NCI-H1092 (cell line): ENCODE measurements at places on chromosomes 5 and 9.

- no peak for DNase-seq
These were observed 19.6 kb upstream of the TMEM252 start for GRCh38 chr9:68560071-68560844.

GRCh38 chr5:140365282-140365681 lies 5.3 kb downstream of the SLC4A9 start:
- no peak for DNase-seq

DNA sequence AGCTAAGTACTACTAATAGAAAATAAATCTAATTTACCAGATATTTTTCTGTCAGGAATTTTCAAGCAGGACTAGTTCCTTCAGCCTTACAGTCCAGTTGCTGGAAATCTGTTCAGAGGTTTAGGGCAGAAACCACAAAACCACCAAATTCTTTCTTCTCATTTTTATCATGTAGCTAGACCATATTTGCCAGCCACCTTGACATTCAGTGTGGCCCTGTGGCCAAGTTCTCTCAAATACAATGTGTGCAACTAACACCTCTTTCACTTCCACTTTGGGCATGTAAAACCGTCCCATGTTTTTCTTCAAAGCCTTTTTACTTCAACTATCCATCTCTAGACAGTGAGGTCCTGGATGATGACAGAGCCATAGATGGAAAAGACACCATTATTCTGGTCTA lies 1133.2 kb upstream of the CDH18 start:
- no peak for DNase-seq

DNA sequence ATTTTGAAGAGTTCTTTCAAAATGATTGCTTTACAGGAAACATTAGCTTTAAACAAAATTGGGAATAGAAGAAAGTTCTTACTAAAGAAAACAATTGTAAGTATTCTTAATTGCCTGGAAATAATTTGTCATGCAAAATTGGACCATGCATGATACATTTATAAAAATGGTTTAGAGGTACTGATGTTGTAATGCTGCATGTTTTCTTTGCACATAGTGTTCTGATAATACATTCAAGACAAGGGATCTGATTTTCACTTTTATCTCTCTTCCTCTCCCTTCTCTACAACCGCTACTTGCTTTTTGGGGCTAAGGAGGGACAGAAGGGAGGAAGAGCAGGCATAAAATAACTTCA lies 211.6 kb upstream of the MPDZ start:
- no peak for DNase-seq

DNA sequence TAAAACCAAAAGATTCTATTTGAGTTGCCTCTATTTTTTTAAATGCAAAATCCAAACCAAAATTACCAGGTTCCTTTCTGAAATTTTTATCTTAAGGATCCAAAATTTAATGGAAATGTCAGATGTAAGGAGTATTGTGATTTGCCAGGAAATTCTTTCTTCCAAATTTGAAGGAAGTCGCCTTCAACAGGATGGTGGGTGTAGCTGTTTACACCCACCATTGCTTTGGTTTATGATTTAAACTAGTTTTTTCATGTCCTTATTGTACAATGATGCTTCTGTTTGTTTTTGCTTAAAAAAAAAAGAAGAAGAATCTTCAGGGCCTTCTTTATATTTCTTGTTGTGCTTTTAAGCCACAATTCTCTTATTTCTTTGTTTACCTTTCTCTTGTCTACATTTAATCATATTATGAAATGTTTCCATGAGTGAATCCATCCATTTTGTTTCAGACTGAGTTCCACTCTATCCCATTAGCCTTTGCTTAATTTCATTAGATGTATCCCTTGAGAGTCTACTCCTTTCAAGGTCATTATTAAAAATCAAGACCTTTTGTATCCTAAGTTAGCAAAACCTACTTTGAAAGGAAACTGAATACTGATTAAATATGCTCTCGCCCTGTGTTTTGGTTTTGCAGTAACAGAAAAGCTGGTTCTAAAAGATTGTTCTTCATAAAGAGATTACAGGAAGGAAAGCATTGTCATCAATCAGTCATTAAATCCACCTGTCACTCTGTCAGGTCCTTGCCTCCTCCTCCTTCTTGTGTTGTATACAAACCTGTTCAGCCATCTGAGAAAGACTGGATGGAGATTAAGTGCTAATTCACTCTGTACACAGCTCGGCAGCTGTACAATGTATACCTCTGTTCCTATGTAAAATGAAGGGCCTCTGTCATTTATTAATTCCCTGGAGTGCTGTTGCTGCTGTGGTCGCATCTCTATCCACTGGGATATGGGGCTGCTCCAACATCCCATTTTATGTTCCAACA lies 45.5 kb upstream of the SLC2A8 start:
- DNase-seq: no peak

- no peak for DNase-seq
These were observed 60.3 kb downstream of the DAPK1 start for GRCh38 chr9:87557996-87558395.

DNA sequence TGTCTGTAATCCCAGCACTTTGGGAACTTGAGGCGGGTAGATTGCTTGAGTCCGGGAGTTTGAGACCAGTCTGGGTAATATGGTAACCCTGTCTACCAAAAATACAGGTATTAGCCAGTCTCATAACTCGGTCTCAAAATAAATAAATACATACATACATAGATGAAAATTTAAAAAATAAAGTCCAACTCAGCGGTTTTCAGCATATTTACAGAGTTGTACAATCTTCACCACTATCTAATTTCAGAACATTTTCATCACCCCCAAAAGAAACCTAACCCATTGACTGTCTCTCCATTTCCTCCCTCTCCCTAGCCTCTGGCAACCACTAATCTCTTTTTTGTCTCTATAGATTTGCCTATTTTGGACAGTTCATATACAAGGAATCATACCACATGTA lies 10.7 kb downstream of the RMND5B start:
- DNase-seq: no peak

DNA sequence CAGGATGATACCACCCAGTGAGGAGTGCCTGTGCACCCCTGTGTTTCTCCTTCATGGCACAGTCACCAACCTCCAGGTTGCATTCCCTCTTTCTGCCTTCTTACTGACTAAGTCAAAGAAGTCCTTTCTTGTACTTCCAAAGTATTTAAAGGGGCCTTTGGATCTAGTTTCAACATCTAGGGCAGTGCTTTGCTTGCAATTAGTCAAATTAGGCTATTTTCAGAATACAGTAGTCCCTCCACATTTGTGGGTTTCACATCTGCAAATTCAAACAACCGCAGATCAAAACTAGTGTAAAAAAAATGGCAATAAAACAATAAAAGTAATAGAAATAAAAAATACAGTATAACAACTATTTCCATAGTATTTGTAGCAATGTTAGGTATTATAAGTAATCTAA lies 333.9 kb upstream of the SEMA6A start:
- no peak for DNase-seq

- no peak for DNase-seq
These were observed 1046.2 kb downstream of the CDH12 start for GRCh38 chr5:21806943-21807342.

- no peak for DNase-seq
These were observed 219.8 kb upstream of the C9orf72 start for GRCh38 chr9:27792971-27793689.

- DNase-seq: no peak
These were observed 100.6 kb upstream of the NREP start for GRCh38 chr5:111857623-111858022.

DNA sequence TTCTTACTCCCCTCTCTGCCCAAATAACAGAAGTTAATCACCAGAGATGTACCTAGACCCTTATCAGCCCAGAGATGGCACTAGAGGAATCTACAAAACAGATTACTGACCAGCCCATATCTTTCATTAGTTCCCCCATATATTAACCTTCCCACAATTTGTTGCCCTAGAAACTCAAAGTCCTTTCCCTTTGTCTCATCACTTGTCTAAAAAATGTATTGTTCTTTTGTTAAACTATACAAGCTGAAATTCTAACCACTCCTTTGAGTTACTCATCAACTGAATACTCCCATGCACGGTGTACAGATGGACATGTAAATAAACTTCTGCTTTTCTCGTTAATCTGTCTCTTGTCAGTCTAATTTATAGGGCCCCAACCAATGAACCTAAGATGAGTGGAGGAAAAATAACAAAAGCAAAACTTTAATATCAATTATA lies 130.9 kb downstream of the CCDC192 start:
- DNase-seq: no peak

DNA sequence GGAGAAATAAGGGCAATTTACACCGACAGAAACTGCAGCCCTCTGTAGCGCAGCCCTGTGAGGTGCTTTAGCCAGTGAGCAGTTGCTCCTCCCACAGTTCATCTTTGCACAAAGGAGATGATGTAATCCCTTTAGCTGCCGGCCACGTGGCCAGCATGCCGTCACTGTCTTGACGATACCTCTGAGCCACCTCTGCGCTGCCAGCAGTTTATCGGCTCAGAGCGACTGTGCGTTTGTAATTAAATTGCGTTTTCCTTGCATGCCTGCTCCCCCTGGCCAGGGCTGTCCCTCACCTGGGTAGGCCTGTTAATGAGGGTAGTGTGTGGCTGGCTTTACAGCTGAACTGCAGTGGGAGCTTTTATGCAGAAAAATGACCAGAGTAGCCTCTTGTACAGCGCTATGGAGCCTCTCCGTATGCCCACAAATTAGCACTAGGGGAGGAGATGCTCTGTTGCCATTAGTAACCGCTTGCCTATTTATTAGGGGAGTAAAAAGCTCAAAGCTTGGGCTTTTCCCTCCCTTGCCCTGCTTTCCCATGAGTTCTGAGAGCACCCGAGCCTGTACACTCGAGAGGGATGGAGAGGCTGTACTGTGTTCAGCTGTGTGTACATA lies 107.0 kb downstream of the TRIO start:
- peak; percentile 69 for DNase-seq
